ENCODE measurements at places on chromosomes 12 and 14. TPM values are rescaled to one million over a fixed set of nuclear protein-coding genes. Genes with fewer than 3 reads are reported as not detected.

Gene PPFIA2
- total RNA-seq, result not detected

Gene IAPP
- not detected for total RNA-seq

Gene TAS2R8
- not detected for total RNA-seq

Gene PIANP
- total RNA-seq, result 3.3 TPM

Gene LTA4H
- 50.2 TPM for total RNA-seq

Gene ADAM21
- 0.72 TPM for total RNA-seq

Gene KIF5A
- 1.2 TPM for total RNA-seq

Gene ZDHHC17
- 23.6 TPM for total RNA-seq

Gene ETFBKMT
- total RNA-seq, result 2.0 TPM

Gene KRT71
- not detected for total RNA-seq

Gene EXOC3L4
- total RNA-seq, result not detected

Gene SMIM41
- total RNA-seq, result not detected

Gene NTF3
- total RNA-seq, result 9.5 TPM

Gene C12orf50
- not detected for total RNA-seq

Gene KLHDC1
- 1.1 TPM for total RNA-seq

Gene TROAP
- 33.5 TPM for total RNA-seq

Gene ZBTB39
- 4.4 TPM for total RNA-seq

Gene P2RX7
- 0.28 TPM for total RNA-seq

Gene TEX52
- total RNA-seq, result not detected

Gene HOXC12
- total RNA-seq, result not detected

Gene ADAMTS20
- not detected for total RNA-seq

Gene GNB3
- total RNA-seq, result 3.9 TPM

Gene RNASE3
- total RNA-seq, result not detected

Gene TPH2
- total RNA-seq, result not detected

Gene PTCSC3
- total RNA-seq, result not detected

Gene SUDS3
- total RNA-seq, result 23.2 TPM

Gene MUCL1
- not detected for total RNA-seq

Gene IQSEC3
- total RNA-seq, result not detected

Gene PTPRO
- not detected for total RNA-seq

Gene TMEM132C
- not detected for total RNA-seq

Gene TAS2R20
- total RNA-seq, result 0.15 TPM

Gene ERP27
- not detected for total RNA-seq

Gene PELI2
- 5.5 TPM for total RNA-seq

Gene SIX6
- not detected for total RNA-seq

Gene RITA1
- total RNA-seq, result 18.0 TPM

Gene ENDOU
- total RNA-seq, result not detected

Gene NINJ2
- not detected for total RNA-seq

Gene PMCH
- not detected for total RNA-seq

Gene OR10G3
- not detected for total RNA-seq

Gene SERPINA10
- total RNA-seq, result not detected

Gene SDS
- total RNA-seq, result not detected

Gene PWP1
- total RNA-seq, result 57.2 TPM

Gene NAB2
- total RNA-seq, result 37.9 TPM

Gene IL22
- total RNA-seq, result not detected

Gene WNT1
- not detected for total RNA-seq
